ENCODE measurements at places on chromosomes 16 and 17. TPM values are rescaled to one million over a fixed set of nuclear protein-coding genes. Genes with fewer than 3 reads are reported as not detected.

- H3K4me3 ChIP-seq = no peak overlapping the region
- no peak for DNase-seq
- H3K36me3 ChIP-seq = no peaks in the 10 kb centered on the region
- H3K27me3 ChIP-seq = peaks cover 2% of the 10 kb centered on the region
- H3K27ac ChIP-seq = no peak overlapping the region
- H3K4me1 ChIP-seq = no peaks in the 10 kb centered on the region
These were observed 1.4 kb upstream of the CNGB1 start for GRCh38 chr16:57972306-57972705.

DNA sequence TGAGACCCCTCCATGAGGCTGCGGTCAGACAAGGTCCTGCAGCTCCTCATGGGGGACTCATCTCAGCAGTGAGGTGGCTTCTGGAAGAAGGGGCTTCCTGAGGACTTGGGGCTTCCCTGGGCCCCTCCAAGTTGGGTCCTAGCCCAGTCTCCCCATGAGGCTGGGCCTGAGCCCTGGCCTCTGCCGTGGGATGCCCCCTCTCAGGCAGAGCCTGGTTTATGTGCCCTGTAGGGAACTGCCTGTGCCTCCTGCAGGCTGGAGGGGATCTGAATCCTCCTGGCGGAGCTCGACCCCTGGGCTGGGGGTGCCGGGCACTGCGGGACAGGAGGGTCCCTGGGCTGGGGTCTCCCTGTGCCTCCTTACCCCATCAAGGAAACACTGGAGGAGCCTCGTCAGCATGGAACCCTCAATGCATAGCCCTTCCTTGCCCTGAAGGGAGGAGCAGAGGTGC, 45.8 kb downstream of the TNFRSF13B start:
- no peak overlapping the region for H3K27ac ChIP-seq
- peaks cover 1% of the 10 kb centered on the region for H3K27me3 ChIP-seq
- no peaks in the 10 kb centered on the region for H3K36me3 ChIP-seq

GRCh38 chr16:85750827-85751697, at the start of gene C16orf74:
TSS of gene C16orf74 (minus strand) at chr16:85751096. CDS start at chr16:85735217, 15,879 bp downstream.
- H3K4me3 ChIP-seq = peak within 1 kb of the TSS; percentile 75
- DNase-seq = no peak
- peaks cover 35% of the 10 kb centered on the region for H3K27me3 ChIP-seq
- no peaks in the 10 kb centered on the region for H3K36me3 ChIP-seq
- no peaks in the 10 kb centered on the region for H3K4me1 ChIP-seq
- H3K27ac ChIP-seq = no peak within 1 kb of the TSS

- H3K4me1 ChIP-seq = peaks cover 89% of the 10 kb centered on the region
- peaks cover 11% of the 10 kb centered on the region for H3K36me3 ChIP-seq
- peak overlapping the region; percentile 68 for H3K4me3 ChIP-seq
- H3K27ac ChIP-seq = peak overlapping the region; percentile 76
These were observed 69.8 kb downstream of the KSR1 start for GRCh38 chr17:27525836-27526603.

CDH5 gene
- not detected for total RNA-seq

- peaks cover 16% of the 10 kb centered on the region for H3K36me3 ChIP-seq
- H3K27ac ChIP-seq = peak overlapping the region; percentile 49
- no peak overlapping the region for H3K4me3 ChIP-seq
- no peaks in the 10 kb centered on the region for H3K27me3 ChIP-seq
- peaks cover 60% of the 10 kb centered on the region for H3K4me1 ChIP-seq
- no peak for DNase-seq
These were observed 173.8 kb downstream of the RPTOR start for GRCh38 chr17:80718428-80718827.

DNA sequence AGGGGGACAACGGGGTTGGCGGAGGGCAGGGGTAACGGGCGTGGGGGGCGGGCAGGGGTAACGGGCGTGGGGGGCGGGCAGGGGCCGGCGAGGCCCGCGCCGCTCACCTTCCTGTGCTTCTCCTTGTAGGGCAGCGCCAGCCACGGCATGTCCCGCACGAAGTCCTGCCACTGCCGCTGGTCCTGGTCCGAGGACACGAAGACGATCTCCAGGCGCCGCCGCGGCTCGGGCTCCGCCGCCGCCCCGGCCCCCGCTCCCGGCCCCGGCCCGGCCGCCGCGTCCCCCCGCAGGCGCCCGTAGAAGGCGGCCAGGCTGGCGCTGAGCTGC, 401 bp downstream of the NXN start:
- DNase-seq = no peak
- H3K36me3 ChIP-seq = no peaks in the 10 kb centered on the region
- H3K4me3 ChIP-seq = no peak overlapping the region
- peaks cover 37% of the 10 kb centered on the region for H3K27me3 ChIP-seq

DNA sequence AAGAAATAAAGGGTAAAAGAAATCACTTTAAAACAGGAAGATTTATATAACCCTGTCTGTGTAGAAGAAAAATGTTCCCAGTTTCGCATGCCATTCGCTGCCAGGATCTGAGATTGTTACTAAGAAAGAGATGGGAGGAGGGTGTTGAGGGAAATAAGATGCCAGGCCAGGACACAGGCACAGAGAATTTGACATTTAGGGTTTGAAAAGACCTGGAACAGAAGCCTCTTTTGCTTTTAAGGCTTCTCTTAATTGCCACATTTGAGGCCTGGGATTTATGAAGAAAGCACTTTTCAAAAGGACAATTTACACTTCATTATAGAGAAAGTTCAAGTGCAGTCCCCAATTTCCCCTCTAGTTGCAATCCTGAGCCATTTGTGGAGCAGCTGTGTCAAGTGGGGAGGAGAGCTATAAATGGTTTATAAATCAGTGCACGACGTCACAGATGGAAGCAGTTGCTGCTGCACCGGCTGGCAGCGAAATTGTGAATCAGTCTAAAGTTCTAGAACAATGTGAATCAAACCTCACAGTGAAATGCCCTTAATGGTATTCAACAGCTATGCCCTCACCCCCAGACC, 26.5 kb upstream of the C16orf87 start:
- no peaks in the 10 kb centered on the region for H3K27me3 ChIP-seq
- H3K4me3 ChIP-seq = no peak overlapping the region
- H3K36me3 ChIP-seq = peaks cover under 1% of the 10 kb centered on the region
- peaks cover 19% of the 10 kb centered on the region for H3K4me1 ChIP-seq
- DNase-seq = no peak

DNA sequence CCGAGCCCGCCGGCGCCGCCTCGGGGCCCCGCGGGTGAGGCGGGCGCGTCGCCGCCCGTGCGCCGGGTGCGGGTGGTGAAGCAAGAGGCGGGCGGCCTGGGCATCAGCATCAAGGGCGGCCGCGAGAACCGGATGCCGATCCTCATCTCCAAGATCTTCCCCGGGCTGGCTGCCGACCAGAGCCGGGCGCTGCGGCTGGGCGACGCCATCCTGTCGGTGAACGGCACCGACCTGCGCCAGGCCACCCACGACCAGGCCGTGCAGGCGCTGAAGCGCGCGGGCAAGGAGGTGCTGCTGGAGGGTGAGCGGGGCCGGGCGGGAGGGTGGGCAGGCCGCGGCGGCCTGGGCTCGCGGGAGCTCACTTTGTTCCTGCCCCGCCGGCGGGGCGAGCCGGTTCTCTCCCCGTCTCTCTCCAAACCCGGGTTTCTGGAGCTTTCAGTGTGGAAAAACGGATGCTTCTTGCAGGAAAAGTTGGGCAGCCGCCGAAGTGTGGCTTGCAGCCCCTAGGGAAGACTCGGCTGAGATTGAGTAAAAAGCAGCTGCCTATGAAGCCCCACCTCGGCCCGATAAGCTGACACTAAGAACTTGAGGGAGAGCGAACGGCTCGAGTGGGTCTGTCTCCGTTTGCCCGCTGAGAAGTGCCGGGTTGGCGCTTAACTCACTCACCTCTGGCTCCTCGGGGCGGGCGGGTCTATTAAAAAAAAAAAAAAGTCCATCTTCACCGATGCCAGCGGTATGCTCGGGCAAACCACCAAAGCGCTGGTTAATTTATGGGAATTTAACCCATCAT, 677 bp downstream of the SNTB2 start:
- DNase-seq = peak; percentile 33
- H3K4me3 ChIP-seq = peak overlapping the region; percentile 92
- peaks cover 60% of the 10 kb centered on the region for H3K4me1 ChIP-seq
- peaks cover 18% of the 10 kb centered on the region for H3K36me3 ChIP-seq
- peak overlapping the region; percentile 86 for H3K27ac ChIP-seq
- no peaks in the 10 kb centered on the region for H3K27me3 ChIP-seq

- H3K27ac ChIP-seq = no peak overlapping the region
- no peaks in the 10 kb centered on the region for H3K4me1 ChIP-seq
- no peaks in the 10 kb centered on the region for H3K36me3 ChIP-seq
These were observed 357.2 kb upstream of the TNRC6C start for GRCh38 chr17:77601054-77601979.

PDE6G gene
- total RNA-seq = 8.7 TPM

MEOX1 gene
- not detected for total RNA-seq

CLUH gene
- 179 TPM for total RNA-seq

GRCh38 chr17:37292429-37293139, 83.2 kb upstream of the C17orf78 start:
- peaks cover 6% of the 10 kb centered on the region for H3K36me3 ChIP-seq
- no peak overlapping the region for H3K4me3 ChIP-seq
- no peak for DNase-seq
- no peaks in the 10 kb centered on the region for H3K27me3 ChIP-seq

DNA sequence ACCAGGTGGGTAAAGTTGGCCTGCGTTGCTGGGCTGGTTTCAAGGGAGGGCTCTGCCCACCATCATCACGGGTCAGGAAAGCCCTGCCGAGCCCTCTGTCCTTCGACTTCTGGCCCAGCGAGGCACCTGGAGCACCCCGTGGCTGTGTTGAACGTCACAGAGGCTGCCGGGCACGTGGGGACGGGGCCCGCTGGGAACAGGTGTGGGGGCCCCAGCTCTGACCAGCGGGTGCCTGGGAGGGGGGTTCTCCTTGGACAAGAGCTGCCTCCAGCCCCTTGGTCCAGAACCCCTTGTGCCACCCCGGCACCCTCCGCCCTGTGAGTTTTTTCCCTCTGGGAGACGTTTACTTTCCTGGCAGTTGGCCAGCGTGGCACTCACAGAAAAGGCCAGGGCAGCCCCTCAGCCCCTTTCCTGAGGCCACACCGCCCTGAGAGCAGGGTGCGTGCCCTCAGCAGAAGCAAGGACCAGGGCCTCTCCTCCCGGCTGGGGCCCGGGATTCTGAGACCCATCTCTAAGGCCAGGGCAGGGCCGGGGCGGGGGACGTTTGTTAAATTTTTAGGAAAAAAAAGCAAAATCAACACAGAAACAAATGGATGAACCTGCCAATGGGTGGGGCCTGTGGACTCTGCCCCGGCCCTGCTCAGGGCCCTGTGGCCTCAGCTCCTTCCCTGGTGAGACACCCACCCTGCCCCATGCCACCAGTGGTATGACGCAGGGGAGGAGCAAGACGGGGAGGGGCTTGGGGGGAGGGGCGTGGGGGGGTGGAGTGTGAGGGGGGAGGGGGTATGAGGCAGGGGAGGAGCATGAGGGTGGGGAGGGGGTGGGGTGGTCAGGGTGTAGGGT, 31.3 kb upstream of the GNG13 start:
- H3K36me3 ChIP-seq = no peaks in the 10 kb centered on the region
- no peak overlapping the region for H3K4me3 ChIP-seq
- H3K27me3 ChIP-seq = no peaks in the 10 kb centered on the region
- no peak overlapping the region for H3K27ac ChIP-seq
- no peak for DNase-seq

KRTAP2-2 gene
- not detected for total RNA-seq

DNA sequence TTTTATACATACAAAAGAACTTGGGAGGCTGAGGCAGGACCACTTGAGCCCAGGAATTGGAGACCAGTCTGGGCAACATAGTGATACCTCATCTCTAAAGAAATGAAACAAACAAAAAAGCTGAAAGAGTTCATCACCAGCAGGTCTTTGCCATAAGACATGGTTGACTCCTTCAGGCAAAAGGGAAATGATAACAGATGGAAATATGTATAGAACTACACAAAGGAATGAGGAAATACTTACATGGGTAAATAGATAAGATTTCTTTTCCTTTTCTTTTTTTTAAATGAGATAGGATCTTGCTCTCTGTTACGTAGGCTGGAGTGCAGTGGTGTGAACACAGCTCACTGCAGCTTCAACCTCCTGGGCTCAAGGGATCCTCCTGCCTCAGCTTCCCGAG, 165.3 kb downstream of the PARN start:
- no peak overlapping the region for H3K4me3 ChIP-seq
- H3K27me3 ChIP-seq = no peaks in the 10 kb centered on the region
- no peak for DNase-seq
- H3K36me3 ChIP-seq = peaks cover 22% of the 10 kb centered on the region
- H3K27ac ChIP-seq = no peak overlapping the region

DNA sequence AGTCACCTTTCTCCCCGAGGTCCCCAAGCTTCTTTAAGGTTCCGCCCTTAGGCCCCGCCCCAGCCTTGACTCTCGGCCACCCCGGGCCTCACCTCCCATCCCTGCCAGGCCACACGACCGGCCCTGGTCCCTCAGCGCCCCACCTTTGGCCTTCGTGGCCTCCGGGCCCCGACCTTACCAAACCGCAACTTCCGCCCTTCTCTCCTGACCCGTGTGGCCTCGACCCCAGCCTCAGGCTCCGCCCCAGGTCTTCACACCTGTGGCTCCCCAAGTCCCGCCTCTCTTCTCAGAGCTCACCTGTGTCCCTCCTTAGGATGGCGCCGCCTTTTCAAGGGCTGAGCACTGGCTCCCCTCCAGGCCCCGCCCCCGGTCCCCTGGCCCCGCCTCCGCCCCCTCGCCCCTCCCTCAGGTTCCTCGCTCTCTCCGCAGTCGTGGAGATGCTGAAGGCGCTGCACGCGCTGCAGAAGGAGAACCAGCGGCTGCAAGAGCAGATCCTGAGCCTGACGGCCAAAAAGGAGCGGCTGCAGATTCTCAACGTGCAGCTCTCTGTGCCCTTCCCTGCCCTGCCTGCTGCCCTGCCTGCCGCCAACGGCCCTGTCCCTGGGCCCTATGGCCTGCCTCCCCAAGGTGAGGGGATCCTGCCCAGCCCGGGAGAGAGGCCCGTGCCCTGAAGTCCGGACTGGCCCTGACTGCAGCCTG, 10.0 kb upstream of the CISD3 start:
- no peak overlapping the region for H3K4me3 ChIP-seq
- no peak overlapping the region for H3K27ac ChIP-seq
- DNase-seq = no peak

FAM20A gene
- not detected for total RNA-seq

- no peaks in the 10 kb centered on the region for H3K27me3 ChIP-seq
- no peak overlapping the region for H3K27ac ChIP-seq
These were observed 21.6 kb downstream of the VAC14 start for GRCh38 chr16:70779361-70779760.

IRX3 gene
- 1.1 TPM for total RNA-seq

DNA sequence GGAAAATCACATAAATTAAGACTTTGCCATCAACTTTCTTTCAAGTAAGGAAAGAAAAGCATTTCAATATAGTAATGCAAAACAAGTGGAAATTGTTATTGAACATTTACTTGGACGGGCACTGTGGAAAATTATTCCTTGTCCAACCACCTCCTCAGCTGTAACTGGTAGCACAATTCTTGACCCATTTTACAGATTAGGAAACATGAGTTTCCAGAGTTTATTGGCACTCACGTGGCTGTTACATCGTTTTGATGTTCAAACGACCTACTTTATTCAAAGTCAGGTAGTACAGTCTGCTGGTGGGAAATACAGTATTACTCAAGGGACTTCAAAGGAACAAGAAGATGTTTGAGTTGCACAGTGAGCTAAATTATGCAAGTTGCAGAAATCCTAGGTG, 866 bp upstream of the PCTP start:
- peak overlapping the region; percentile 87 for H3K4me3 ChIP-seq
- H3K27ac ChIP-seq = no peak overlapping the region
- H3K36me3 ChIP-seq = no peaks in the 10 kb centered on the region
- peaks cover 12% of the 10 kb centered on the region for H3K4me1 ChIP-seq

Measured in activated T-helper 1 cell treated with anti-CD3 and anti-CD28 coated beads, Interleukin-12 subunit alpha, Interleukin-12 subunit beta, Interleukin-2, Interleukin-4 antibody, amounts not matched to agents 30 ng/mL and 10 ng/mL and 1 ng/mL, durations not matched to agents 14 hours and 24 hours and 36 hours (primary cell).